ENCODE measurements at places on chromosomes 7 and 10.

DNA sequence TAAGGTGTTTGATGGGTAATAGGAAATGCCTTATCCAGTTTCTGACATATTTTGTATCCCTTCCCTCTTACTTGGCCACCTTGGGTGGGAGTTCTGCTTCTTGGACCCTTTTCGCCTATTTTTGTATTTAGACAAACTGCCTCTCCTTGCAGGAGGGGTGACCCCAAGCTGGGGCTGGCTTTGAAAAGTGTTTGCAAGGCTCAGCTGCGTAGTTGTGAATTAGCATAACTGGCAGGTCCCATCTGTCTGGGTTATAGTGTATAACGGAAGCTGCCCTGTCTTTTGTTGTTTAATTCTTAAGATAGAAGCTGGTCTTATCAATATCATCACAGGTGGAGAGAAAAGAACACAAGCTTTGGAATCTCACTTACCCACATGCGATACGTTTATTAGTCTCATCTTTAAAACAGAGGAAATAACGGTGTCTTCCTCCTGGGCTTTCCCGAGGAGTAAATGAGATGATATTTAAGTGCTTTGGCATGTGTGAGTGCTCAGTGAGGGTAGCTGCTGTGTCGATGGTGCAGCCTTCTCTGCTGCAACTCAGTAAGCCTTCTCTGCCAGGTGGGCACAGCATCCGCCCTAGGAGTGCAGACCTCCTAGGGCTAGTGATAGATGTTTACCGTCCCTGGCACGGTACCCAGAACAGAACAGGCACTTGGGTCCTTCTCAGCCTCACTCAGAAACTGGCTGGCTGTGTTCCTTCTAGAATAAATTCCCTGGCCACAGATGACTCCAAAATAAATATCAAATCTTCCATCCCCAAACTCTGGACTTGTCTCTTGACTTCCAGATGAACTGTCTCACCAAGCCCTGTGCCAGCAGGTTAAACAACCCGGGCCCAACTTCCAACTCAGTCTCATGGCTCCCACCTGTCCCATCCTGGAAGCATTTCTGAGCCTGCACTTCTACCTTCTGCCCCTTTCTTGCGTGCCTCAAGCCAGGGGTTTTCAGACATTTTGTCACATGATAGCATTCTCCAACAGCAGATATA is 227.3 kb downstream of the GFRA1 start:
- no peak for DNase-seq

- DNase-seq: no peak
Observed at GRCh38 chr7:727806-728460, 852 bp upstream of the PRKAR1B start.

GRCh38 chr10:64508029-64508661 is 986.9 kb downstream of the REEP3 start:
- no peak for DNase-seq

GRCh38 chr7:10756981-10757380 is 216.7 kb upstream of the PHF14 start:
- DNase-seq: no peak

DNA sequence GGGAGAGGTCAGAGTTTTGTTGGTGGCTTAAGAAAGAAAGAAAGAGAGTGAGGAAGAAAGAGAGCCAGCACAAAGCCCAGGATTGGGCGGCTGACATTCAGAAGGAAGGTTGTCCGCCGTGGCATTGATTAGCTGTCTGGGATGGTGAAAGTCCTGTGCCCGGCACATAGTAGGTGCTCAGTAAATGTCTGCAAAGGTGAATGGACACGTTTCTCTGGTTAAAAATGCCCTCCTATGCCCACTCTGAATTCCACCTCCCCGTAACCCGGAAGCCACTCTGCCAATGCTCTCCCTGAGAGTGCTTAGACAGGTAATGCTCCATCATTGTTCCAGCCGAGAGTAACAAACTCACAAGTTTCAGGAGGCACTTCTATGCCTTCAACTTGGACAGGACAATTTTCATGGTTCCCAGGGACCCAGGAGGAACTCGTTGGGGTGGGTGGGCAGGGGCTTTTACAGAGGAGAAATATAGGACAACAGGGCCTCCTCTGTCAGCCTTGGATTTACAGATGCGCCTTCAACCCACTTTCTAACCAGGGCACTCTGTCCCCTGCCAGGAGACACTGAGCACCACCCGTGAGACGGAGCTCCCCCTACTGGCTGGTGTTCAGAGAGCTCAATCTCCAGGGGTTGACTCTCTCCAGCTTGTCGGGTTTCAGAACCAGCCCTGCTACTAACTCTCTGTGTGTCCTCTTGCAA is 411.5 kb upstream of the ZMIZ1 start:
- peak; percentile 42 for DNase-seq

DNA sequence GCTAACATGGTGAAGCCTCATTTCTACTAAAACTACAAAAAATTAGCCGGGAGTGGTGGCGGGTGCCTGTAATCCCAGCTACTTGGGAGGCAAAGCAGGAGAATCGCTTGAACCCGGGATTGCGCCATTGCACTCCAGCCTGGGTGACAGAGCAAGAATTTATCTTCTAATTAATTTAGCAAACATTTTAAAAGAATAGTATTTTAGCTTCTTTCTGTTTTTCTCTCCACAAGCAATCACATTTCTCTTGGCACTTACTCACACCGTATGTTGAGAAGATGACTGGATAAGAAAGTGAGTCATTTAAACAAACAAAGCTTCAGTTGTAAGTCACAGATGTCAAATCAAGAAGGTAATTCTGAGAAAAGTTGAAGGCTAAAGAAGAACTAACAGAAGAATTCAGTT is 264.0 kb downstream of the ARL4A start:
- DNase-seq: no peak

GRCh38 chr7:94003446-94004023 is 620 bp downstream of the BET1 start:
- DNase-seq: no peak

DNA sequence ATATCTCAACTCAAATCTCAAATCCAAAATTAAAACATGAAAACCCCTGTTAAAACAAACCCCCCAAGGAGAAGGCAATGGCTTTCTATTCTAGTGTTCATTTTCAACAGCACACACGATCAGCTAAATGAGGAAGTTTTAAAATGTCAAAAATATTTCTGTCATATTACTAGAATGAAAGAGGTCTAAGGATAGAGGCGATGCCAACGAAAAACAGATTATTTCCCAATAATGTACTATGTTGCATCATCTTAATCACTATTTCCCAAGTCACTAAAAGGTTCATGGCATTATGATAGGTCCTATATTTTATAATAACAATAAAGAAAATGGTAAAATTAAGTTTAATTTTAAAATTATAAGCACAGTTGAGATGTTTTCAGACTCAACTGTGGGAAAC is 10.1 kb downstream of the CNOT4 start:
- no peak for DNase-seq

DNA sequence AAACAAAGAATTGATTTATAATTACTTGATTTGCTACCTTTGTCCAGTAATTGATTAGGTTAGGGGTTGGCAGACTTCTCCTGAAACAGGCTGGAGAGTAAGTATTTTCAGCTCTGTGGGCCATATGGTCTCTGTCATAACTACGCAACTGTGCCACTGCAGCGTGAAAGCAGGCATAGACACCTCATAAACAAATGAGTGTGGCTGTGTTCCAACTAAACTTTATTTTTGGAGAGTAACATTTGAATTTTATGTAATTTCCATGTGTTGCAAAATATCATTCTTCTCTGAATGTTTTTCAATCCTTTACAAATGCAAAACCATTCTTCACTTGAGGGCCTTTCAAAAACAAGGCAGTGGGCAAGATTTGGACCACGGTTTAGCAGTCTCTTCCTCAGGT is 76.9 kb downstream of the GALNT17 start:
- DNase-seq: no peak

DNA sequence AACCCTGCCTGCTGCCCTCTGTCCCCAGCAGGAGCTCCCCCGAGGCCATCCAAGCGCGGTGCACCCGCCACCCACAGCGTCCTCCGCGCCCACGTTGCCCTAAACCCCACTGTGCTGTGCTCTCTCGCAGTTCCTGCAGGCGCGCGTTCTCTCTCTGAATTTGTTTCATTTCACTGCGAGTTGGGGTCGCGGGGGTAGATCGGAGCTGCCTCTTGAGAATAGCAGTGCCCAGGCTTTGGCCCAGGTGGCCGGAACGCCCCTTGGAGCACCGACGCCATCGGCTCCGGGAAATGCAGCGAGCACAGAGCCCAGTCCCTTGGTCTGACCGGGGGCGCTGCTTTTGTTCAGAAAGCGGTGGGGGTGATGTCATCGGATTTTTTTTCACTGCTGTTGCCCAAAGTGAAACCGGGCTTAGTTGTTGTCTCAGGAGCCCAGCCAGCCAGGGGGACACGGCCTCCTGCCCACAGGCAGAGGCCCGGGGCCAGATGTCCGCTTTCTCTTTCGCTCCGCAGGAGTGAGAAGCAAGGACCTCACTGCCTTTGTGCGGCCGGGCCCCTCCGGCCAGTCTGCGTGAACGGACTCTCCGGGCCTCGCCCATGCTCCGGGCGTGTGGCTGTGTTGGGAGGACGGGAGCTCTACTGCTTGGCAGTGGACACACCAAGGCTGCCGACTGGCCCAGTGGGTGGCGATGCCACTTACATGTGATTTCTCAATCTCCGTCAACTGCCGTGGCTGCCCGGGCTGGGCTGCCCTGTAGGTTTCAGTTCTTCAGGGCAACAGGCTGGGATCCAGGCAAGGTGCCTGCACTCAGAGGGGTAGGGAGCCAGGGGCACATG is 43.1 kb downstream of the FOXK1 start:
- peak; percentile 43 for DNase-seq

DNA sequence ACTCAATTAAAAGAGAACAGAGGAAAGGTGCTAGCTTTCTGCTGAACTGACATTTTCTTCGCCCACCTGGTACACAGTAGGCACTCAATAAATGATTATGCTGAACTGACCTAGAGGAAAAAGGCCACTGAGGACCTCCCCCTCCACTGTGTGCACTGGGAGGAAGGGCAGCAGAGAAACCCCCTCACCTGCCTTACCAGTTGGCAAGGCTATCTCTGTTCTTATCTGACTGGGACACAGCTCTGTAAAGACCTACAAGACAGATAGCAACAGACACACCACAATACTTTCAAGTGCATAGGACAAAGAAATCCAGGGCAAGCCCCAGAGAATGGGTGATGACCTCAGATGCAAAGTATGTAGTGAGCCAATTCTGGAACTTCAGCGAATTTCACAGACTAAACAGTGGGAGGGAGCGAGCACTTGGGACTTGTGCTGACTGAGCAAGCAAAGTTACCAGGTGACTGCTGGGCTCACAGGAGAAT is 30.4 kb downstream of the PDLIM1 start:
- no peak for DNase-seq

GRCh38 chr7:28003408-28003807 is 177.2 kb downstream of the JAZF1 start:
- no peak for DNase-seq

DNA sequence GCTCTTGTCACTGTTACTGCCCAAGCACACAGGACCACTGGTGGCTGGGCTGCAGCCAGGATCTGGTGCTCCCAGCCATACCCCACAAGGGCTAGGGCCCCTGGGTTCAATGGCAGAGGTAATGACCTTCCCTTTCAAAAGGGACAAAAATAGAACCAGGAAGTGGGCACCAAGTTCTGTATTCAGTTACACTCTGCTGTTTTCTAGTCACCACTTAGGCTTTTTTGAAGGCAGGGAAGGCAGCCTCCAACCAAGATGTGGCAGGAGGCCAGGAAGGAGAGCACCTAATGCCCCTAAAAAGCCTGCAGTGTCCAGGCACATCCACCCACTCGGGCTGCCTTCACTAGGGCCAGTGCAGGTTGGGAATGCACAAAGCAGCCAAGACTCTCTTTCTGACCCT is 47.8 kb downstream of the NOD1 start:
- DNase-seq: no peak

DNA sequence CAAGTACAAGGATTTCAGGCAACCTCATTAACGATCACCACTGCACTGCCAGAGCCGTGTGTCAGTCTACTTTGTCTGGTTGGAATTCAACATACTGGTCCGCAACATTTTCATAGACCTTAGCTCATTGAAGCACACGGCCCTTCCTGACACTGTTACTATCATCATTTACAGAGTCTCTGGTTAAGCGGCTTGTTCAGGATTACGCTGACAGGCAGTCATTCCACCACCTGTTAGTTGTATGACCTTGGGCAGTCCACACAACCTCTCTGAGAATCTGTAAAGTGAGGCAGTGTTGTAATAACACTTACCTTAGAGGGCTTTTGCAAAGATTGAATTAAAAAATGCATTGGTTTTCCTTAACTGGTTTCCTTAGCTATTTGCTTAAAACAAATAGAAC is 112.6 kb downstream of the AOAH start:
- DNase-seq: no peak

DNA sequence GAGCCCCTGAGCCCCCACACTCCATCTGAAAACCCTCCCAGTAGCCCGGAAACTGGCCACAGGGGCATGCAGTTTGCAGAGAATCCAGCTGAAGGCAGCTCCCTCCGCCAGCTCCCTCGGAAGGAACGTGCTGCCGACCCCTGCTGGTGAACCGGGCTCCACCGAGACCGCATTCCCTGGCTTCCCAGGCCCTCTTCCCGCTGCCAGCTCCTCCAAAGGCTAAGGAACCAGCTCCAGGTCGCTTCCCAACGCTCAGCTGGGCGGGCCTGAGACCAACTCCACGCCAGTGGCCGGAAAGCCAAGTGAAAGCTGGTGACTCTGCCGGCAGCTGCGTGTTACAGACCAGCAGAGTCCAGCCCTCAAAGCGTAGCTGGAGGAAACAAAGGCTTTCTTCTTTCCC is 35.8 kb downstream of the GPER1 start:
- DNase-seq: no peak

DNA sequence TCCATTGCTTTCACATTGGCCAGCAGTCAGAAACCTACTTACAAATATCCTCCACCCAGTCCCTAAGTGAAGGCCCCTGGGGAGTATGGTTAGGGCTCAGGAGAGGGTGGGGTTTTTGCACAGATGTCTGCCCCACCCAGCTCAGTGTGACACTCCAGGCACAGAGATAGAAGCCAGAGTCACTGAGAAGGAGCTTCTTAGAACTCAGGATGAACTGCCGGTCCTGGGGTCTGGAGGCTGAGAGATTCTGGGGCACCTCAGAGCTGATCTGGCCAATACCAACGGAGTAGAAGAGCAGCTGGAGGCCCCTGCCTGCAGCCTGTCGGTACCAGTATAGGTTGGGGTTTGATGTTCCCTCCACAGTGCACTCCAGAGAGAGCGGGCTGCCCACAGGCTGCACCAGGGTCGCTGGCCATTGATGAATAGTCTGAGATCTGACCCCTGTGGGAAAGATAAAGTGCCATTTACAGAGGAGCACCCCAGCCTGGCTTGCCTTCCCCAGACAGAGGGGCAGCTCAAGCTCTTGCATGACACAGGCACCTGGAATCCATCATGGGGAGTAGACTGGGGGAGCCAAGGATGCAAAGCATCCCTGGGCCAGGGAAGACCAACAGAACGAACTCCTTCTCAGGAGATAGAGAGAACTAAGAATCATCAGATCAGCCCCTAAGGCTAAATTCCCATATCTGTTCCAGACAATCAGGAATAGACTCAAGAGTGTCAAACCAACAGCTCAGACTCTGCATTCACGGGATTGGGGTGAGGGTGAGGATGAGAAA is 41.9 kb downstream of the PRSS2 start:
- DNase-seq: no peak

GRCh38 chr7:39922580-39922979 is 27.5 kb upstream of the CDK13 start:
- DNase-seq: no peak

GRCh38 chr7:50822110-50822509 is 39.4 kb upstream of the GRB10 start:
- DNase-seq: no peak
